ENCODE measurements at places on chromosomes 2 and 18.

- no peak for DNase-seq
Observed at GRCh38 chr2:173886613-173887012, 78.6 kb downstream of the SP3 start.

GRCh38 chr2:107785756-107786155 is 40.9 kb upstream of the RGPD4 start:
- no peak for DNase-seq

DNA sequence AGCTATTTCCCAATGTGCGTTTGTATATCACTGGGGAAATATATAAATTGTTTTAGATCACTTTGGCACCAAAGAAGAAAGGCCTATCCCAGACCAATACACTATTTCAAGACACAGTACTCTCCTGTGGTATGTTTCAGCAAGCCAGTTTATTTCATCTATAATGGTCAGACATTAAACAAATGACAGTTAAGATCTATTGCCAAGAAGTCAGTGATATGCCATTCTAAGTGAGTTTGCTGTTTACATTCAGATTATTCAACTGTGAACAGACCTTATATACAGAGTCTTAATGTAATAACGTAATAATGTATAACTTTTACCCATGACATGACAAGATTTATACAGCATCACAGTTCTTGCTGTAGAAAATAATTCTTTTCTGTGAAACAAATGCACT is 352.7 kb downstream of the CDH7 start:
- no peak for DNase-seq

GRCh38 chr2:193738892-193739291 is 1544.2 kb upstream of the TMEFF2 start:
- no peak for DNase-seq

GRCh38 chr2:179860255-179861026 is 971 bp downstream of the ZNF385B start:
- DNase-seq: no peak

DNA sequence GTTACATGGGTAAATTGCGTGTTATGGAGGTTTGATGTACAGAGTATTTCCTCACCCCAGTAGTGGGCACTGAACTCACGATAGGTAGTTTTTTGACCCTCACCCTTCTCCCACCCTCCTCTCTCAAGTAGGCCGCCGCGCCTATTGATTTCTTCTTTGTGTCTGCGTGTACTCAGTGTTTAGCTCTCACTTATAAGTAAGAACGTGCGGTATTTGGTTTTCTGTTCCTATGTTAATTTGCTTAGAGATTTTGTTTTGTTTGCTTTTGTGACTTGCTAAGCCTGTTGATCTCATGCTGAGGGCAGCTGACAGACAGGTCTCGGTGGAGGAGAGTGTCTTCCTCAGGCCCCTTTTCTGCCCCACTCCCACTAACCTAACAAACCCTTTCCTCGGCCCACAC is 36.2 kb downstream of the ACOXL start:
- DNase-seq: no peak

DNA sequence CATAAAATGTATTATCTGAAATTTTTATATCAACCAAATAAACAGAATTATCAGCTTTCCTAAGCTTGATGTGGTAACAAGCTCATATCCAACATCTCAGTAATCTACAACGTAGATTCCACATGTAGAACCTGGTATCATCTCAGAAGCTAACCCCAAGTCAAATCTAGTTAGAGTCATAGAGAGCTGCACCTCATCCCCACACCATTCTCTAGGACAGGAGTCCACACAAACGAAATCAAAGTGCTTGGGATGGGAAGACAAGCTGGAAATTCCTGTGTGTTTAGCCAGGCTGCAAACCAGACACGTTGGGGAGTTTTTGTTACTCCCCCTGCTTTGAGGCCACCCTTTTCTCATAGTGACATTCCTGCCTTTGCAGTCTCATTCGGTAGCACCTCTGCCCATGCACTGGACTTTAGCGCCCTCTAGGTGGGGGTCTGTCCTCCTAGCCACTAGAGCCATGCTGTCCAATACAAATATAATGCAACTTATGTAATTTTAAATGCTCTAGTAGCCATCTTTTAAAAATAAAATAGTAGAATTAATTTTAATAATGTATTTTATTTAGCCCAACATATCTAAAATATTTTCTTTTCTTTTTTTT is 28.1 kb upstream of the SATB2 start:
- DNase-seq: no peak

GRCh38 chr2:241081643-241082340 is 20.3 kb downstream of the MTERF4 start:
- DNase-seq: no peak

DNA sequence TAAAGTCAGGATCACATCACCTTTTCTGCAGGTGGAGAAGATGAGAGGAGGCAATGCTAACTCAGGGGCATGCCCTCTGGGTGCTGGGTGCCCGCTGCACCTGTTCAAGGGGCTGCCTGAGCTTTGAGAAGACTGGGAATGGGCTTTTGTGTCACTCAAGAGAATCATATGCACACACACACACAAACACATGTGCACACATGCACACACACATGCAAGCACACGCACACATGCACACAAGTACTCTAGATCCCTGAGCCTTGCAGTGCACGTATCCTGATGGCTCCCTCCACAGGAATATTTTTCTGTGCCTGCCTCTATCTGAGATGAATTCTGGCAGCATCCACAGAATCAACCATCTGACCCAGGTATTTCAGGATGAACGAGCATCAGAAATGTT is 110.0 kb upstream of the TEX51 start:
- no peak for DNase-seq

GRCh38 chr2:105134081-105134480 is 96.2 kb downstream of the MRPS9 start:
- no peak for DNase-seq

DNA sequence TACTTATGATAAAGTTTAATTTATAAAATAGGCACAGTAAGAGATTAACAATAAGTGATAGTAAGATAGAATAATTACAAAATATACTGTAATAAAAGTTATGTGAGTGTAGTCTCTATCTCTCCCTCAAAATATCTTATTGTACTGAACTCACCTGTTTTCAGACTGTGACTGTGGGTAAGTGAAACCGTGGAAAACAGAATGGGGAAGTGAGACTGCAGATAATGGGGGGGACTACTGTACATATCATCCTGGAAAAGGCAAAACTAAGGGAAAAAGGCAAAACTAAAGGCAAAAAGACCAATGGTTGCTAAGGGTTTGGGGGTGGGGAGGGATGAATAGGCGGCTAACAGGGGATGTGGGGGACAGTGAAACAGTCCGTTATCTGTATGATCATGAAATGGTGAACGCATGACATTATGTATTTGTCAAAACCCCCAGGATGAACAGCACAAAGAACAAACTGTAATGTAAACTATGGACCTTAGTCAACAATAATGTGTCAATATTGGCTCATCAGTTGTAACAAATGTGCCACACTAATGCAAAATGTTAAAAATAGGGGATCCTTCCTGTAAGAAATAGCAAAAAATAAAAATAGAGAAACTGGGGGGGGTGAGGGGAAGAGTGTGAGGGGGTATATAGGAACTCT is 93.8 kb downstream of the EPB41L3 start:
- DNase-seq: no peak

- no peak for DNase-seq
Observed at GRCh38 chr2:155727187-155727895, 605.2 kb downstream of the NR4A2 start.

- no peak for DNase-seq
Observed at GRCh38 chr2:241901500-241902351, 32.2 kb downstream of the RTP5 start.

DNA sequence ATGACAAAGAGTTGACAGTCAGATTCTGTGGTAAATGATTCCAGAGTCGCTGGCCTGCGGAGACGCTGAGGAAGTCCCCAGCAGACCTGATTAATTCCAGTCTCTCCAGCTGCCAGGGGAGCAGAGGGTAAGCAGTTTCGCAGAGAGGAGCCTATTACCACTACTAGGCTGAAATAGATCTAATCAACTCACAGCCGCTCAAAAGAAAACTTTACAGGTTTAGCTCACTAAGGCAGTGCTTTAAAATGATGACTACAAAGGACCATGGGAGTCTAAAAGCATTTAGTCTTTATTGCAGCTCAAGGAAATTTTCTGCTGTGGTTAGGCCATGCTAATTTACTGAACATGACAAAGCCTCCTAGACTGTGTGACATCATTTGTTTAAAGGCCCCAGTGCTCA is 445.6 kb upstream of the POU3F3 start:
- no peak for DNase-seq

GRCh38 chr18:21203126-21203525 is 38.9 kb upstream of the GREB1L start:
- DNase-seq: no peak

- DNase-seq: no peak
Observed at GRCh38 chr2:184554736-184555135, 43.6 kb upstream of the ZNF804A start.

- DNase-seq: no peak
Observed at GRCh38 chr2:230134496-230135129, 65.9 kb upstream of the SLC16A14 start.

GRCh38 chr2:12506846-12507245 is 209.9 kb upstream of the TRIB2 start:
- no peak for DNase-seq

GRCh38 chr2:31110431-31110830 is 27.8 kb downstream of the GALNT14 start:
- no peak for DNase-seq

DNA sequence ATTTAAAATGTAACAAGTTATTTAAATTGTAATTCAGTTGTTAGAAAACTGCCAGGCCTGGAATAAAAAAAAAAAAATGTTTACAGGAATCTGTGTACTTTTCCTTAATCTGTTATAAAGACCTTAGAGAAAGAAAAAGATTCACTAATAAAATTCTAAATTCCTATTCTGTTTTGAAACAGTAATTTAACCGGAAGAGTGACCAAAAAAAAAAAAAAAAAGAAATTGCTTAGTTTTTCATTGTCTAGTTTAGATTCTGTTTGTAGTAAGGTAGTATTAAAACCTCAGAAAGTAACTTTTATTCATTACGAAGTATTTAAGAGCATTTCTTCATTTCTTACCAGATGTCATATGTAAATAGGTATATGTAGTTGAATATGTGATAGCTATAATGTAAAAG is 2.5 kb downstream of the REL start:
- no peak for DNase-seq

GRCh38 chr2:206958261-206958660 is 18.9 kb downstream of the CPO start:
- DNase-seq: no peak

- no peak for DNase-seq
Observed at GRCh38 chr18:24306201-24306600, 91.4 kb downstream of the OSBPL1A start.

DNA sequence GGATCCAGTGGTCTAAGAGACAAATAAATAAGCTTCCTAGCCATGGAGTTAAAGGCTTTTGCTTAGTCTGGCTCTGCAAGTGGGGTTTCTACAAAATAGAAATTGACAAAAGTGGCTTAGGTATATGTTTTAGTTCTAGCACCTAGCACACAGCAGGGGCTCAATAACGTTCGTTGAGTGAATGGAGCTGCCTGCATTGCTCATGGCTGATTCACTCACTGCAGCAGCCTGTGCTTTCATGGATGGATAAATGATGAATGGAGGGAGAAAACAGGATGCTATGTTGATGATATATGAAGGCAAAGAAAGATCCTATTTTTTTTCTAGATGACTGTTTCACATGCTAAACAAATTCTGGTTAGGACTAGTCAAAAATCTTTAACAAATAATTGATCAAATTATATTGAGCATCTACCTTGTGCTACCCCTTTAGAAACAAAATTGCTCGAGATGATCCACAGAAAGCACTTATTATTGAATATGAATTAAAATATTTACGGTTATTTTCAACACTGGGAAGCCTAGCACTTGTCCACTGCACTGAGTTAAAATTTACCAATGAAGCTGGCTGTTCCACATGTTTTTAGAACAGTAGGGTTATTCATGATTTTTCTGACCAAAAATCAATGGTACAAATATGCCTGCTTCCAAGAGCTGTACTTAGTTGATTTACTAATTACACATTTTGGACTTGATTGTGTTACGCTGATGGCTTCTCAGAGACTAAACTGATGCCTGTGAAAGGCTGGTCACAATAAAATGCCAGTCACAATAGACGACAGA is 39.6 kb downstream of the HDHD2 start:
- no peak for DNase-seq

GRCh38 chr2:157922336-157922735 is 46.2 kb upstream of the ACVR1 start:
- no peak for DNase-seq

DNA sequence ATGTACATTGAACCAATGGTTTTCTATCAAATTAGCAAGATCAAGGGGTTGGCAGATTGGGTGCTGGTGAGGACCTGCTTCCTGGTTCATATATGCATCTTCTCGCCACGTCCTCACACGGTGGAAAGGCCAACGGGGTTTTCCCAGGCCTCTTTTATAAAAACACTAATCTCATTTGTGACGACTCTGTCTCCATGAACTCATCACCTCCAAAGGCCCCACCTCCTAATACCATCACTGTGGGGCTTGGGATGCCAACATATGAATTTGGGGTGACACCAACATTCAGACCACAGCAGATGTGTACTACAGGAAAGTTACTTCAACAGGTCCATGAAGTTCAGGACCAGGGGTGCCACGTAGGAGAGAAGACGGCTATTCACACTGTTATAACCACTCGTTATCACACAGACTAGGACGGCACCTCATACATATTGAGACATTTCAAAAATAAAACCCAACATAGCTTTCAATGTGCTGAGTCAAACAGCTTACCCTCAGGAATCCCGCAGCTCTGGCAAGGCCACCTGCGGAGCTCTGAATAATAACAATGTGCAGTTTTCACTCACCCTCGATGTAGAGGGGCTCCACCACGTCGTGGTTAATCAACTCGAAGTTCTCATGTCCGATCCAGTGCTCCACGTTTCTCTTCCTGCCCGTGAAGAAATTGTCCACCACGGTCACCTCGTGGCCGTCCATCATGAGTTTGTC is 49.3 kb downstream of the UXS1 start:
- DNase-seq: peak; percentile 35

DNA sequence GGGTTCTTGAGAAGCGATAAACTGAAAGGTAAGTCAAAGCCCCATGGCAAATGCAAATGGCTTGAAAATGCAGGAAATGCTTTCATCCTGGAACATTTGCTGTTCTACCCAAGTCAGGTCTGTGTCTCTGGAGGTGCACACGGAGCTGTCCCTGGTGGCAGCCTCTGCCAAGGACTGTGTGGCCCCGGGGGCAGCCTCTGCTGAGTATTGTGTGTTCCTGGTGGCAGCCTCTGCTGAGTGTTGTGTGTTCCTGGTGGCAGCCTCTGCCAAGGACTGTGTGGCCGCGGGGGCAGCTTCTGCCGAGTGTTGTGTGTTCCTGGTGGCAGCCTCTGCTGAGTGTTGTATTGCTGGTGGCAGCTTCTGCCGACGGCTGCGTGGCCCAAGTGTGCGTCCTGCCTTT is 135.6 kb upstream of the ALKAL2 start:
- no peak for DNase-seq

All from effector memory CD8-positive, alpha-beta T cell (primary cell).